ENCODE measurements at places on chromosomes 2 and 18.

DNA sequence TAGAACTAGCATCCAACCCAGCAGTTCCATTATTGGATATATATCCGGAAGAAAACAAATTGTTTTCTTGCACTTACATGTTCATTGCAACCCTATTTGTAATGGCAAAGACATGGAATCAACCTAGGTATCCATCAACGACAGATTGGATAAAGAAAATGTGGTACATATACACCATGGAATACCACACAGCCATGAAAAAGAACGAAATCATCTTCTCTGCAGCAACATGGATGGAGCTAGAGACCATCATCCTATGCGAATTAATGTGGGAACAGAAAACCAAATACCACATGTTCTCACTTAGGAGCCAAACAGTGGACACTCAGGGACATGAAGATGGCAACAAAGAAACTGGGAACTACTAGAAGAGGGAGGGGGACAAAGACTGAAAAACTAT, 352.7 kb downstream of the CDH2 start:
- DNase-seq, result no peak

DNA sequence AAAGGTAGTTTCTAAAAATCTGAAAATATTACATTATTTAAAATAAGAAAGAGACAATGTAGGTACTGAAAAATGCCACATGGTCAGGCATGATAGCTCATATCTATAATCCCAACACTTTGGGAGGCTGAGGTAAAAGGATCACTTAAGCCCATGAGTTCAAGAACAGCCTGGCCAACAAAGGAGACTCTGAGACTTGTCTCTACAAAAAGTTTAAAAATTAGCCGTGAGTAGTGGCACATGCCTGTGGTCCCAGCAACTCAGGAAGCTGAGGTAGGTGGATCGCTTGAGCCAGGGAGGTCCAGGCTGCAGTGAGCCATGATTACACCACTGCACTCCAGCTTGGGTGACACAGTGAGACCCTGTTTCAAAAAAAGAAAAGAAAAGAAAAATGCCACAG, 21.8 kb downstream of the ATAD2B start:
- DNase-seq, result peak; percentile 3

DNA sequence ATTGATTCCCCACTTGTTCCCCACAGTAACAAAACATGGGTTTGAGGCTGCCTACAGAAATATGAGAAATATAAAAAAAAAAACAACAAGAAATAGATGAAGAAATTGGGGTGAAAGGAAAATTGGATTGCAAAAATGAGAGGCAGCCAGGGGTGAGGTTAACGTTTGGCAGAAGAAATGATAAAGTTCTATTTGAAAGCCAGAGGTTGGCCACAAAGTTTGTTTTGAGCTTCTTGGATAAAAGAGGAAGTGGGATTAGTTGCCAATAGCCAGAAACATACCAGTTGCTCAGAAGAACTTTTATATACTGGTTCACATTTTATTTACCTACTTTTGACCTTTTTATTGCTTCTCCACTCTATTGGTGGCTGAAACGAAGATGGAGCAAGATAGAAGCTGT, 67.5 kb downstream of the FASTKD2 start:
- DNase-seq, result peak; percentile 3

- peak; percentile 98 for DNase-seq
These were observed 33.2 kb upstream of the CWC22 start for GRCh38 chr2:180040146-180040925.

DNA sequence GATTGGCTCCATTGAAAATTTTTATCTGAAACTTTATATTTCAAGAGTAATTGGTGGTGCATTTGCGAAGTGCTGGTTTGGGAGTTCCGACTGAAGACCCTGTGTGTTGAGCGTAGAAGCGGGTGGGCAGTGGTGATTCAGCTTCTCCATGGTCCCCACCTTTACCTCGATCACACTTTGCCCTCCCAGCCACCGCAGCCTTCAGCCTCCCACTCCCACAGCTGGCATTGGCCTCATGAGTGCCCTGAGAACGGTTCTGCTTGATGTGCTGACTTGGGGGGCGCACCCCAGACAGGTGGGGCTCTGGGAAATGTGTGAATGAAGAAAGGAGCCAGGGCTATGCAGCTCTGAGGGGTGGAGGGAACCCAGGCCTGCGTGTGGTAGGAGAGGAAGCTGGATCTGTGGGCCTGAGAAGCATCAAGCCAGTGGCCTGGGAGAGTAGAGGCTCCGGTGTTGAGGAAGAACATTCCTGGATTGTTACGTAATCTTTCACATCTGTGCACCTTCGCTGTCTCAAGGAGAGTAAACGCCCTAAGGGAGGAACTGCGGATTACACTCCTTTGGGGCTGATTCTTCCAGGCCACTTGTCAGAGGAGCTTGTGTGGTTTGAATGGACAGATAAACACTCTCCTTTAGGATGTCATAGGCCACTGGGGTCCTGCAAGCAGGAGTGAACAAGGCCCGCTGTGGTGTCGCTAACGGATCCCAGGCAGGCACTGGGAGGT, 83.8 kb downstream of the NPAS2 start:
- no peak for DNase-seq

DNA sequence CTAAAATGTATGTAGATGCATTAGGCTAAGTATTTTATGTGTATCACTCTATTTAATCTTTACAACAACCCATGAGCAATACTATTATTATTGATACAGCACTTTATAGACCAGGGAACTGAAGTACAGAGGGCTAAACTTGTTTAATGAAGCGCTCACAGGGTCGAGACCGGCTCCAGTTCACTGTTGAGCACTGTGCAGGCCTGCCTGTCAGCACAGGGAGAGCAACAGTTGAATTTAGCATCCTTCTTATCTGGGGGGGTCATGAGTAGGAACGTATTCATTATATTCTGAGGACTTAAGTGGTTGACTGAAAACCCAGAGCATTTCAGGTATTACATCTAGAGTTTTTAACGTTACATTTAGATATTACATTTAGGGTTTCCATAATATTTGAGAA, 120.1 kb downstream of the PLCL1 start:
- no peak for DNase-seq

- no peak for DNase-seq
These were observed 122.3 kb downstream of the MRO start for GRCh38 chr18:50697509-50697908.

GRCh38 chr2:102122115-102122514, 20.4 kb upstream of the IL1R1 start:
- DNase-seq, result peak; percentile 92

- peak; percentile 30 for DNase-seq
These were observed 249.0 kb downstream of the LPIN1 start for GRCh38 chr2:11995456-11995855.

GRCh38 chr2:186641132-186641806, 51.4 kb downstream of the ITGAV start:
- DNase-seq, result no peak

DNA sequence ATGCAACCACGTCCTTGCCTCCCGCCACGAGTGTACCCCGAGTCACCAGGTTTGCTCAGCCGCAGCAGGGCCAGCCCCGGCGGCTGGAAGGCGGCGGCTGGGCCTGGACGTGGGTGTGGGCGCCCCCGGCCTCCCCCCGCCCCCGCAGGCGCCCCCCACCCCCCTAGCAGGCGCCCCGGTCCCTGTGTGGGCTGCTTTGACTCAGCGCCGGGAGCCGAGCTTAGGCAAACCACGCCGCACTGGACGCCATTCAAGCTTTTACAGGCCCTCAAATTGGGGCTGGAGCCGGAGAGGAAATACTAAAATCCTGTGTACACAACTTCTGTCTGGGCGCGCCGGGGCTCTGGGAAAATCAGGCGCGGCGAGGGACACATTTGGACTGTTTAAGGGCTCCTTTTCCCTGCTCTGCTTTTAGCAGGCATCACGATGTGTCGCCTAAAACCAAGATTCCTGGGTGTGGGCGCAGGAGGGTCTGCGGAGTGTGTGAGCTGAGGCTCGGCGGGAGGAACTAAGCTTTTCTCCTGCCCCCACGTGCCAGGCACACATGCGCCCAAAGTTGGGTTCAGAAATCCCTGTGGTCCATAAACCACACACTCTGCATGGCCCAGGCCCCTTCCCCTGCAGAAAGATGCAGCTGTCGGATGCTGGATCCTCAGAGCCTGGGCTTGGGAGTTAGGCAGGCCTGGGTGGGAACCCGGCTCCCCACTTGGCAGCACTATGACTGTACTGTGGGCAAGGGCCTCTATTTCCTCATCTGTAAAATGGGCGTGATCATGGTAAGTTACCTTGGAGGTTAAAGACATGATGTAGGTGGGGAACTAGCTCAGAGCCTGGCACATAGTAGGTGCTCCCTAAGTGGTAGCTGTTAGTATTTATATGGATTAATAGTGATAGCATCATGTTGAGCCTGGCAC, 57.6 kb downstream of the ATOH8 start:
- peak; percentile 39 for DNase-seq

DNA sequence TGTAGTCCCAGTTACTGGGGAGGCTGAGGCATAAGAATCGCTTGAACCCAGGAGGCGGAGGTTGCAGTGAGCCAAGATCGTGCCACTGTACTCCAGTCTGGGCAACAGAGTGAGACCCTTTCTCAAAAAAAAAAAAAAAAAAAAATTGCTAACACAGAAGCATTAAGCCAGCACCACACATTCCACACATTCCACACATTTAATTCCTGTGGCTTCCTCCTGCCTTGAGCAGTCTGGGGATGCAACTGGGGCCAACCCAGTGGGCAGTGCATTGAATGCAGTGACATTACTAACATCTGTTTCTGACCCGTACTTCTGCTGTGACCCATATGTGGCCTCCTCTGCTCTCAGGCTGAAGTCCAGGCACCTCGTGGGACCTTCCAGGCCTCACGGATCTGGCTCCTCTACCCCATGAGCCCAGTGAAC, 107.0 kb downstream of the BCL2L11 start:
- peak; percentile 78 for DNase-seq

GRCh38 chr18:49193897-49194296, 243.1 kb upstream of the SMAD7 start:
- no peak for DNase-seq

DNA sequence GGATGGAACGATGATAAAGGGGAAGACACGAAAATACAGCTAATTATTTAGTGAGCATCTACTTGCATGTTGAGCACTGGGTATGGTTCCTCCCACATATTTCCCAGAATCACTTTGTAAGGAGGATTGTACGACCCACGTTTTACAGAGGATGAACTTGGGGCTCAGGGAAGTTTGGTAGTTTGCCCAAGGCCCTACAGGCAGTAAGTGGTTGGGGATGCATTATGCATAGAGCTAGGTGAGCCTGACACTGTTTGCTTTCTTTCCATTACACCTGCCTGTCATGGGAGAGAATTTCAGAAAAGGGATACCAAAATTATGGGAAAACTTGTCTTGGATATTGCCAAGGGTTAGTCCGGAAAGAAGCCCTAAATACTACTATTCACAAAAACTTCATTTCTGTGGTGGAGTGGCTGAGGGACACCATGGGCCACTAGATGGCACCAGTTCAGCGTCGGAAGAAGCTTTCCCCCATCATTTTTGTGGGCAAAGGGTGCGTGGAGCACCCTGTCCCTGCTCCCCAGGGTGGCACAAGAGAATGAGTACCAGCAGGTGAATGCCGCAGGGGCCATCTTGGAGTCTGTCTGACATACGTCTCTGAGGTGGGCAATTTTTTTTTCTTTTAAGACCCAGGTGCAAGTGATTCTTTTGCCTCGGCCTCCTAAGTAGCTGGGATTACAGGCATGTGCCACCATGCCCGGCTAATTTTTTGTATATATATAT, 23.5 kb upstream of the C18orf32 start:
- DNase-seq, result peak; percentile 34

DNA sequence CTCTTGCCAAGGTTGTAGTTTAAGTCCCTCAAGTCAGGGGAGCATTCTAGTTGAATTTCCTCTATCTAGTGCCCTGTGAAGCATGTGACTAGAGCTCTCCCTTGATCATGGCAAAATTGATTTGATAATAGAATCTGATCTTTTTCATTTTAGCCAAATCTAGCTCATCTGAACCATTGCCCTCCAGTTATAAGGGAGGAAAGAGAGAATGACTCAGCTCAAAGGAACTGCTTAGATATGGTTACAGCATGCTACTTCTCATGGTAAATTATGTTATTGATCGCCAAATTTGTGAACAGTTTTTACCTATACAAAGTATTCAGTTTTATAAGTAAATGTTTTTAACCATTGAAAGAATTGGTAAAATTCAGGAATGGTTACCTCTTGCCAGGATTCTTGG, 100.8 kb downstream of the GPR39 start:
- DNase-seq, result no peak

- peak; percentile 13 for DNase-seq
These were observed 50.6 kb downstream of the ST3GAL5 start for GRCh38 chr2:85838181-85838580.

DNA sequence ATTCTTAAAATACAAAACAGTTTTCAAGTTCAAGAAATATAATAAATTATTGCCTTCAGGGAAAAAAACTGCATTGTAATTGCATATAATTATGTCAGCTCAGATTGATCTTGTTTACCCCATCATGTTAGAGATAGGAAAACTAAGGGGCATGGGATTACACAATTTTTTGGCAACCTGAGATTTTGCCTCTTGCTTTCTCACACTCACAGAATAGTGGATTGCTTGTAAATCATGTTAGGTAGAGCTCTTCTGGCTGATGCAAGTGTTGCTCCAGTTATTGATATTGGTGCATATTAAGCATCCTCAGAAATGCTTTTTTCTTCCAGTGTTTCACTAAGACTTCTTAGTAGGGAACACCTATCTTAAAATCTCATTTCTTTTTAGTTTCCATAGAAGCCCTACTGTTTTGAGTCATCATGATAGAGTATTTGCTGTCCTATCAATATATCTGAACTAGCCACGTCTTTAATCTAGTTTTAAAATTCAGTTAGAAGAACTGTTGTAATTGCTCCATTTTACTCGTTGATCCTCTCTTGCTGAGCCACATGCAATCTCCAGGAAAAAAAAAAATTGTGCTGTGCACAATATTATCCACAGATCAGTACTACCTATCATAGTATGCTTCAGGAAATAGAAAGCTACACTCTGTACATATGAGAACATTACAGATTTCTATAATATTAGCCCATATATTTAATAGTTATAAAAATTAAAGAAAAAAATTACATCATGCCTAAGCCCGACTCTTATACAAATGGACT, 393.1 kb downstream of the LRP1B start:
- DNase-seq, result no peak

GRCh38 chr2:69335311-69335710, 51.7 kb downstream of the GFPT1 start:
- no peak for DNase-seq

DNA sequence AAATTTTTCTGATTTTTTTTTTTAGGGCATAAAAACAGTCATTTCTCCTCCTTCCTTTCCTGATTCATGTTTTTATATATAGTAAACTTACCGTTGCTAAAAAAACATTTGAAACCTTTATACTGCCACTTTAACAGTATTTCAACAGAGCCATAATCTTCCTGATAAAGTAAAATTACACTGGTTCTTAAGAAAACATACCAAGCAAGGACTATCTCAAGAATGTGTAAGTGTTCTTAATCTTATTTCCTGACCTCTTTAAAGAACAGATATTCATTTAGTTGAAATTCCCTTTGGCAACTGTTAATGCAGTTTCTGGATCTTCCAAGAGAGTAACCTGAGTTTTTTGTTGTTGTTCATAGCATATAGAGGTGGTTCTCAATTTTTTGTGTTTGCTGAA, 26.6 kb upstream of the COLEC12 start:
- no peak for DNase-seq

DNA sequence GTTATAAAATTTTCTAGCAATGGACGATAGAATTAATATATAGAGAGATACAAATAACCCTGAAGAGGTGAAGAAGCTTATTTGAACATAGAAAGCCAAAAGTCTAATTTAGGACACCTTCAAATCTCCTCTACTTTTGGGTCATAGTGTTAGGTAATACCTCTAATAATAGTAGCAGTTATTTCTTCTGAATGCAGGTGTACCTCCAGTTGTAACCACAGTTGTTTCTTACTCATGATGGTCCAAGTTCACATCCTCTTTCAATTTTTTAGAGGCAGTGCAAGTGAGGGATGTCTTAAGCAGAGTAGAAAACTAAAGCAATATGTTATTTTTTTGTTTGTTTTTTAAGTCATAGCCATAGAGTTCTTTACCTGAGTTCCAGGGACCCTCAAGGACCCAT, 429.5 kb downstream of the CCDC85A start:
- DNase-seq, result no peak
